ENCODE measurements at places on chromosomes 11 and 22.

DNA sequence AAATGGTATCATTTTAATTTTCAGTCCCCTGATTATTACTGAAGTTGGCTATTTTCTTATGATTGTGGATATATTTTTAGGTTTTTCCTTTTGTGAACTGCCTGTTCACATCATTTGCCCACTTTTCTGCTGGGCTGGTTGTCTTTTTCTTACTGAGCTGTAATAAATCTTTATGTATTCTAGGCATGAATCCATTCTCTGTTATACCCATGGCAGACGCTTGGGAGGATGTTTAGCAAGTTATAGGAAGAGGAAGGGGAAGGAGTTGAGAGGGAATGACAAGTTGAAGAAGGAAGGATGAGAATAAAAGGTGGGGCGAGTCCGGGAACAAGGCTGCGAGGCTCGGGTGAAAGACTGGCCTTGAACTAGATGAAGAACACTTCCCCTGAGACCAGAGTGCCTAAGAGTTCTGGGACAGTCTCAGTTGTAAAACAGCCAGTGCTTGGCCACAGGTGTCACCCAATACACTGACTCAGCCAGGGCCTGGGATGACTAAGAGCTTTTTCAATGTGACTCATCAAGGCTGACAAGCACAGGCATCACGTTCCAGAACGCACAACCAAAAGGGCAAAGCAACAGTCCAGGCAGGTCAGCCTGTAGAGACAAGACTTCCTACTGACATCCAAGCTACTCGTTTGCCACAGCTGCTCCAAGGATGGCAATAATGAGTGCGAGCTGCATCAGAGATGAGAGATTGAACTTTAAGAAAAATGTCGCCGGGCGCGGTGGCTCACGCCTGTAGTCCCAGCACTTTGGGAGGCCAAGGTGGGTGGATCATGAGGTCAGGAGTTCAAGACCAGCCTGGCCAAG, 35.2 kb downstream of the LRFN4 start:
- peak; percentile 62 for DNase-seq

GRCh38 chr22:26985206-26985605, 327.8 kb downstream of the MIAT start:
- DNase-seq: no peak

DNA sequence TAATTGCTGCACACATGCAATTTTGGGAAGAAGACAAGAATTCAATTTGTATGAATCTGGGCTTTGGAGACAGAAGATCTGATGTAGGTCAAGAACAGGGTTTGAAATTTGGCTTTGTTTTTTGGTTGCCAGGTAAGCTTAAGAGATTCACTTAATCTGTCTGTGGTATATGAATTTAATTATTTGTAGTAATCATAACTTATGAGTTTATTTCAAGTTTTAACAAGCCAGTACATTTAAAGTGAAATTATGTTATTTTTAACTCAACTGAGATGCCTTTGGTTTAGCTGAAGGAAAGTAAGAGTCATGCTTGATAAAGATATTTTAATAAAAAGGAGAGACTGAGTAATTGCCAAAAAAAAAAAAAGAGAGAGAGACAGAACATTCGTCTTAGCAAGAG, 384.1 kb downstream of the LUZP2 start:
- DNase-seq: no peak

DNA sequence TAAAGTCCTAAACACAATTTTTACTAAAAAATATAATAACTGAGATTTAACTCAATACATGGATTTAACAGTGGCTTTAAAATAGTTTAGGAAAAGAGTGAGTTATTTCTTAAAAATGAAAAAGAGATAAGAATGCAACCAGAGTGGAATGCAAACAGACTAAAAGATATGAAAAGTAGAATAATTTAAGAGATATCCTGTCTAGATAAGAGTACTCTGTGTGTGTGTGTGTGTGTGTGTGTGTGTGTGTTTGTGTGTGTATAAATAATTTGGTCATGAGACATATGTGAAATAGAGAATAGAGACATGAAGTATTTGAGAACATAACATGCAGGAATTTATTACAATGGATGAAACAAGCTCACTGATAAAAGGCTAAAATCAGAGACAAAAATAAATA, 986.9 kb upstream of the CHORDC1 start:
- no peak for DNase-seq

- DNase-seq: peak; percentile 6
These were observed 2.0 kb upstream of the LARGE1 start for GRCh38 chr22:33922349-33922681.

- no peak for DNase-seq
These were observed 2.8 kb downstream of the KCTD14 start for GRCh38 chr11:78020246-78020645.

DNA sequence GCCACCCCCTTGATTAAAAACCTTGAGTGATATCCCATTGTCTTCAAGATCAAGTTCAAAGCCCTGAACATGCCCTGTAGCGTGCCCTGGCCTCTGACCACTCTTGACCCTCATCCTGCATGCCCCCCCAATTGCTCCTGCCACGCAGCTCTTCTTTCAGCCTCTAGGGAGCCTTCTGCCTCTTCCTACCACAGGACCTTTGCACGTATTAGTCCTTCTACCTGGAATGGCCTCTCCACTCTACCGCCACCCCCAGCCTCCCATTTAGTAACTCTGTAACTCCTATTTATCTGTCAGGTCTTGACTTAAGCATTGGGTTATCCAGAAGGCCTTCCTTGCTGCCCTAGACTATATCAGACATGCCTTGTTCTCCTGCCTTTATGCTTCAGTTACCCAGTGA, 203.6 kb downstream of the TRIM29 start:
- no peak for DNase-seq

DNA sequence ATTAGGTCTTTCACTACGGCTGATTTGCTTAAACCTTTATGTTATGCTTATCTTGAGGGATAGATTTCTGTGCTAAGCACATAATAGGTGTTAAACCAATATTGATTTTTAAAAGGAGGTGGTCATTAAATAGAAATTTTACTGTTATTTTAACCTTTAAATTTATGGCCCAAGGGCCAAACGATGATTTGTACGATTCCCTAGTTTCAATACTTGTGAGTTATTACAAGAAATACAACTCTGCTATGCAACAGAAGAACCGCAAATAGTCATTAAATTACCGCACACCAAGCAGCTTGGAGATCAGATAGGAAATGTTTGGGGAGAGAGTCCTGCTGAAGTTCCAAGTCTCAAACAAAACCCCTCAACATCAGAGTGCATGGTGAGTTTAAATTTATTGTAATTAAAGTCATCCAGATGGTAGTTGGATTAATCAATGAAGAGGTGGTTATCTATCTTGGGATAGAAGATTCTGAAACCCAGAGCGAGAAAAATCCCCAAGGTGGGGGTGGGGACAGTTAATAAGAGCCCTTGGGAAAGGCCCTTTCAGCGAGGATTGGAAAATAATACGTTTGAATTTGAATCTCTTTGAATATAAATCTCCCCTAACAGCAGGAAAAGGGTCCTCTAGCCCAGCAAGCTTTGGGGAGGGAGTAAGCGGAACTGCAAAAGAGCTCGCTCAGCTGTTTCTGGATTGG, 805 bp upstream of the QSER1 start:
- peak; percentile 27 for DNase-seq

DNA sequence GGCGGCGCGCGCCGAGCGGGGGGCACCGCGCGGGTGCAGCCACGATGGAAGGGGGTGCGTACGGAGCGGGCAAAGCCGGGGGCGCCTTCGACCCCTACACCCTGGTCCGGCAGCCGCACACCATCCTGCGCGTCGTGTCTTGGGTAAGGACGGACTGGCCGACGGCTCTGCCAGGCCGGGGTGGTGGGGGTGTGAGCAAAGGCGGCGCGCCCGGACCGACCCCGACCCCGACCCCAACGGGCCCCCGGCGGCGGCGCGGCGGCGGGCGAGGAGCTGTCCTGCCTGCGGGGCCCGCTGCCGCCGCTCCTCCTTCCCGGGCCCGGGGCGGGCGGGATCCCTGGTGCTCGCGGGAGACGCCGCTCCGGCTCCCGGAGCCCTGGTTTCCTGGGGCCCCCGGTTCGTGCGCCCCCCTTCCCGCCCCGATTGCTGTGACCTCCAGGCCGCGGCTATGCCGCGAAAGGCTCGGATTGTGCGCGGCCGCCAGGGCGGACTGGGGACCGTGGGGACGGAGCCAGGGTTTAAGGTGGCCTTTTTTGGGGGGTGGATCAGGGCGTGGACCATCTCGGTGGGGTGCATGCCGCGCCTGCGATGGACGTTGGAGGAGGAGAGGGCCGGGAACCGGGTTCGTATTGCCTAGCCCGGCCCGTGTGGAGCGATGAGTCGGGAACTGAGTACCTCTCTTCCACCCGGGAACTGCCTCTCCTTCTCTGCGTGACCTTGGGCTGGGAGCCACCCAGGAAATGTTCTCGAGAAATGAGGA, at the start of gene SYNGR1:
Gene SYNGR1, plus strand, starts transcription at position 25 of the 760 bp plus-strand sequence. Its CDS starts 20 bp downstream, at position 45.
- DNase-seq: no peak

DNA sequence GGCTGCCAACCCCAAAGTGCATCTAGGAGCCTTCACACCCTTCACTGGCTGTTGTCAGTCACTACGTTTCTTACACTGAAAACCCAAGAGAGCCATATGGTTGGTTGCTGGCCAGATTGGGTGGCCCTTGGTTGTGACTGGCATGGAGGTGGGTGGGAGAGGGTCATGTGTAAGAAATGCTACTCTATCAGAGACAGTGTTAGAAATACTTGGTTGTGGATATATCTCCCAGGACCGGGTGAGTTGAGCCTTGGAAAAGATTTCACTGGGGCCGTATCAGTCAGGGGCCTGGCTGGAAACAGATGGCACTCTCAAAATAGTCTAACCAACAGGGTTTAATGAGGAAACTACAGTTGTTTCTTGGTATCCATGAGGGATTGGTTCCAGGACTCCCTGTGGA, 15.2 kb downstream of the ENDOD1 start:
- DNase-seq: no peak

- no peak for DNase-seq
These were observed 221.7 kb upstream of the BLID start for GRCh38 chr11:122337704-122338103.

DNA sequence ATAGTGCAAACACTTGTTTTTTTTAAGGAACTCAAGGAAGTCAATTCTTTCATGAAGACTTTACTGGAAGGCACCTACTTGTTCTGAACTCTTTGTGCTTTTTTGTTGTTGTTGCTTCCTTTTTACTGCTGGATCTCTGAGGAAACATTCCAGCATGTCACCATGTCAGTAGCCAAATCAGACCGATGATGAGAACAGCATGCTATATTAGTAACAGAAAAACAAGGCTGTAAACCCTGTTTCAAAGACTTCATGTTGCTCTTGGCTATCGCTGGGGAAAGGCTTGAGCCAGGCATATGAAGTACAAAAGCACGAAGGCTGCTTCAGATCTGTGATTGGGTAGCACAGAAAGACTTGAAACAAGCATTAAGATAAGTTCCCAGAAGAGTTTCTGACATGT, 125.6 kb upstream of the SLC5A12 start:
- no peak for DNase-seq

GRCh38 chr11:14435717-14436512, 63.7 kb downstream of the COPB1 start:
- DNase-seq: no peak

DNA sequence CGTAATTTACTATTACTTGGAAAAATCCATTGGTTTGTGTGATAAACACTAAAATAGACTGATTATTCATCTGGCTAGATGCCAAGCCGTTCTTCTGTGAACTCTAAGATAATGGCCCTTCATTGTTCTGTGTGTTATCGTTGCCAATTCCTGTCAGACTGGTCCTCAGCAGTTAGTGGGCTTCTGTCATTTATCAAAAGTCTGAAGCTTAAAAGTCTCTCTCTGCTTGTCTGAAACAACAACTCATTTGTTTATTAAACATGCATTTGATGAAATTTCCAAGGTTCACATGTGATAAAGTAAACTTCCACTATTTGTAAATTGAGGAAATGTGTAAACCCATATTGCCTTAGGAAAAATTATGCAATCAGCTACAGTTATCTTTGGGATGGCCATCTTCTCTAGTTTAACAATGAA, 21.1 kb upstream of the RDX start:
- peak; percentile 70 for DNase-seq

DNA sequence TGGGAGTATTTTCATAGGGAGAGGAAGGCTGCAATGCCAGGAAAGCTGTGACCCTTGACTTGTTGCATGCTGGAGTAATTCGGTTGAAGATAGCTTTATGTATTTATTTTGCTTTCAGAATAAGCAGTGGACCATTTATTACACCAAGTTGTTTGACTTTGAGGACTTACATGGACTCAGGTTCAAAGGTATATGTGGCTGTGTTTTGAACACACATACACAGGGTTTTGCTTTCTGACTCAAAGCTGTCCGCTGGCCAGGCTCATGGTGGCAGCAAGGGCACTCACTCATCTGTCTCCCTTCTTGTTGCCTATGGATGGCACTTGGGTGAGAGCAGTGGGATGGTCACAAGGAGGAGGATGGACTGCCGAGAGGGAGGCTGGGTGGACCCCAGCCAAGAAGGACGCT, 6.5 kb downstream of the TIMP3 start:
- no peak for DNase-seq

- DNase-seq: no peak
These were observed 70.0 kb downstream of the MICAL3 start for GRCh38 chr22:17954200-17954859.

DNA sequence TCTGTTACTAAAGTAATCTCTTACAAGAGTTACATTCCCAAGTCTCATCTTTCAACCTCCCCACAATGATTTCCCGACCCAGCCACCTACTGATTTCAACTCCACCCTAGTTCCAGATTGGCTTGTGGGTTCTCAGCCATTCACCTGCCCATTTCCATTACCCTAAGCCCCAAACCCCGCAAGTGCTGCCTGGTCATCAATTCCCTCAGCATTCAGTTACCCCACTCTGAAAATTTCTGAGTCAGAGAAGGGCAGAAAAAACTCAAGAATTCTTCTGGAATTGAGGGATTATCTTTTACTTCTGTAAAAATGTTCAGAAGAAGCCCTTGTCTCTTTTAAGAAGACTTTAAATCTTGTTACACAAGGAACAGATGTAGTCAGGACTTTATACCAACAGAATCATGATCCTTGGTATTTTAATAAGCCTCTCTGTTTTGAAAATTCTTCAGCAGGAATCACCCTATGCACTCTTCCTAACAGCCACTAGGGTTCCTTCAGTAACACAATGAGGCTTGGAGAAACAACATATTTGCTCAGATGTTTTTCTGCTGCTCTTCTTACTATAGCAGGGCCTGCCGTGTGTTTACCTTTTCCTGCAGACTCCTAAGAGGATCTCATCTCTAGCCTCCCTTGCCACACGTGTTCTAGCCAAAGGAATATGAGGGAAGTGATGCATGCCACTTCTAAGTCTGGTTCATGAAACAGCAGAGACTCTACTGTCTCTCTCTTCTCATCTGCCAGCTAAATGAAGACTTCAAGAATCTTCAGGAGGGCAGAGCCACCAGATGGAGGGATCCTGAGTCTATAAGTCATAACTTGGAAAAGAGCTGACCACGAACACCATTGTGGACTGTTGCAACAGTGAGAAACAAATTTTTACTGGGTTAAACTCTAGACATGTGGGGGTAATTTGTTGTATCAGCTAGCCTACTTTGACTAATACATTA, 29.3 kb upstream of the PAMR1 start:
- no peak for DNase-seq

DNA sequence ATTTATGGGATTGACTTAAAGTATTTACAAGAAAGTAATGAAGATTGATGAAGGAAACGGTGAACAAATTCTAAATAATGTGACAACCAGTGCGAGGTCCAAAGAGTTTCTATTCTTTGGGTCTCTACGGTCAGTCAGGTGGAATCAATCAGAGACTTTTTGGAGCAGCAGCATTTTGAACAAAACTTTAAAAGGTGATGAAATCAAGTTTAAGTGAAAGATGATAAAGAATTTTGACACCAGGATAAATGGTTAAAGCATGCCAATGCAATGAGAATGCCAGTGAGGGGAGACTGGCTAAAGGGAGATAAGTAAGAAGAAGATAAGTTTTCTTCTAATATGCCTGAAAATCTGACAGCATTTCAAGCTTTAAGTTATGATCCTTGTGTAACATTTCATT, 67.9 kb downstream of the DCUN1D5 start:
- no peak for DNase-seq

All from suppressor macrophage treated with lipopolysaccharide for 4 hours (primary cell).